Stimulated activated CD8-positive, alpha-beta memory T cell treated with anti-CD3 and anti-CD28 coated beads, Interleukin-4, amount 100 ng/mL, for 1 hour (primary cell): ENCODE measurements at places on chromosomes 12 and 14.

DNA sequence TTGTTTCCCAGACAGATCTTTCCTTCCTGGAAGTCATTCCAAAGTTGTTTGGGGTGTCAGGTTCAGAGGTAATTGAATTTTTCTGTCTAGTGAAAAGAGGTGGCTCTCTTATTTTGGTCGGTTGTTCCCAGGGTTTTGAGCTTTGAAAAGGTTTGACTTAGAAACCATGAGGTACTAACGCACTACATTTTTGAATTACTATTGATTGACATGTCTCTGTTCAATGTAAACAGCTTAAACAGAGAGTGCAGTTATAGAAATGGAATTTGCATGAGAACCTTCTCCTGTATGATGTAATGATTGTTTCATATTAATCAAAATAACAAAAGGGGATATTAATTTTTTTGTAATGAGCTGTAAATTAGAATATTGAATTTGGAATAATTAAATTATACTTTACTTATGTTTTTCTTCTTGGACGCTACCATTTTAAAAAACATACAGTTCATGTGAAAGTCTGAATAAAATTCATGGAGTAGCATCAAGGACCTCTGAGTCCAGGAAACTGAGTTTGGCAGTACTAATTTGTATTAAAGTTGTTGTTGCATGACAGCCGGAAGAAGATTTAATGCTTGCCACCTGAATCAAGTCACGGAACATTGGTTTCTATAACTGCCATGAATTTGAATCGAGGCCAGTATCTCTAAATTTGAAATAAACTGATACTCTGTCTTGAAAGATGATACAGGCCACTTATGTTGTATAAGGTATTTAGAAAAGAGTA is 41.7 kb downstream of the NPAS3 start:
- no peak for DNase-seq

GRCh38 chr12:89319122-89319521 is 33.2 kb downstream of the DUSP6 start:
- no peak for DNase-seq

DNA sequence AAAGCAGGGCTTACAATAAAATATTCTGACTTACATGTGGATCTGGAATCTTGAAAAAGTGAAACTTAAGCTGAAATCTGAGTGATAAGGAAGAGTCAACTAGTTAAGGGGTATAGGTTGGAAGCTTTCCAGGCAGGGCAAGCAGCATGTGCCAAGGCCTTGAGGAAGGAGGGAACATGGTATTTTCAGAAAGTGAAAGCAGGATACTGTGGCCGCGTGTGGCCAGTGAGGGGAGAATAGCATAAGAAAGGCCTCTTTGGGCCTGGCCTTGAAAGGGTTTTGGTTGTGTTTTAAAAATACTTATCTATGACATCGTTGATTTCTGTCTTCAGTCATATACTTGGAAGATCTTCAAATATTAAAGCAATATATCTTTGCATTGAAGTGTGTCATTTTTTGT is 213.4 kb downstream of the AKAP6 start:
- DNase-seq = no peak

- DNase-seq = no peak
These were observed 9.7 kb downstream of the SERPINA1 start for GRCh38 chr14:94378527-94379290.

DNA sequence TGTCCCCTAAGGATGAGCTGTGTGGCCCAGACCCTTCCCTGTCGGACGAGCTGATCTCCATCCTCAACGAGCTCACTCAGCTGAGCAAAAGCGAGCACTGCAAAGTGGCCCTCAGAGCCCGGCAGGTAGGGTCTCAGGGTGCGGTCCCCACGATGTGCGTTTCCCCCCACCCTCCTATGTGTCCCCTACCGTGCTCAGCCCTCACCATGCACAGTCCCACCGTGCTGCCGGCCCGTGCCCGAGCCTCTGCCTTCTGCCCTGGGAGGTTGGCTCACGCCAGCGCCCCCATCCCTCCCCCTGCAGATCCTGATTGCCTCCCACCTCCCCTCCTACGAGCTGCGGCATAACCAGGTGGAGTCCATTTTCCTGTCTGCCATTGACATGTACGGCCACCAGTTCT is 86.6 kb downstream of the FOXN4 start:
- no peak for DNase-seq

DNA sequence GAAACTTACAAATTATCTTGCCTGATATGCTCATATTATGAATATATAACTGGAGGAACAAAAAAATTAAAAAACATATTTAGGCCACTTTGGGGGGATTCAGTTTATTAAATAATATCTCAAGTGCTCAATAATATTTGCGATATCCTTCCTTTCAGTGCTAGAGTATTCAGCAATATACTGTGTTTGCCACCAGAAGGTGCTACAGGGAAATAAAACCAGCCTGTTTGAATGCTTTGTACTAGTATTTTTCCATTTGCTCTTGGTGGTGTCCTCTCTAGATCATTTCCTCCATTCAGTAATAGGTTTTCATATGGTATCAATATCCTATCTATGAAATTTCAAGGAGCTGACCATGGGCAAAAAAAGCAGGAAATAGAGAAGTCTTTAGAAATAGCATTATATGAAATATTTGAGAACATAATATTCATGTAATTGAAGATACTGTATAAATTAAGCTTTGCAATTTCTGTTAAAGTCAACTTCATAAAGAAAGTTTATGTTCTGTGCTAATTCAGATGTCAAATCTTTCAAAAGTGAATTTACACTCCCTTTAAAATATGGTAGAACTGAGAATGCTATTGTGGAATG is 106.2 kb upstream of the NAV3 start:
- no peak for DNase-seq

- DNase-seq = no peak
These were observed 7.1 kb upstream of the ARL1 start for GRCh38 chr12:101414533-101415119.

DNA sequence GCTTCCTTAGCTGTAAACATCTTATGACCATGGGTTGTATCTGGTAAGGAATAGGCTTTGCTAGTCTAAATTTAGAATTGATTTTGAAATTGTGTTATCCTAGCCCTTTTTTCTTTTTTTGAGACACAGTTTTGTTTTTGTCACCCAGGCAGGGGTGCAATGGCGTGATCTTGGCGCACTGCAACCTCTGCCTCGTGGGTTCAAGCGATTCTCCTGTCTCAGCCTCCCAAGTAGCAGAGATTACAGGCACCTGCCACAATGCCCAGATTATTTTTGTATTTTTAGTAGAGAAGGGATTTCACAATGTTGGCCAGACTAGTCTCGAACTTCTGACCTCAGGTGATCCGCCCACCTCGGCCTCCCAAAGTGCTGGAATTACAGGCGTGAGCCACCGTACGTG is 2.4 kb upstream of the TUBA1B start:
- no peak for DNase-seq
